ENCODE measurements at places on chromosomes 13 and 19.

- no peak for DNase-seq
These were observed 30.7 kb upstream of the ZFP82 start for GRCh38 chr19:36449059-36449670.

GRCh38 chr13:102045731-102046130 is 356.1 kb downstream of the FGF14 start:
- no peak for DNase-seq

DNA sequence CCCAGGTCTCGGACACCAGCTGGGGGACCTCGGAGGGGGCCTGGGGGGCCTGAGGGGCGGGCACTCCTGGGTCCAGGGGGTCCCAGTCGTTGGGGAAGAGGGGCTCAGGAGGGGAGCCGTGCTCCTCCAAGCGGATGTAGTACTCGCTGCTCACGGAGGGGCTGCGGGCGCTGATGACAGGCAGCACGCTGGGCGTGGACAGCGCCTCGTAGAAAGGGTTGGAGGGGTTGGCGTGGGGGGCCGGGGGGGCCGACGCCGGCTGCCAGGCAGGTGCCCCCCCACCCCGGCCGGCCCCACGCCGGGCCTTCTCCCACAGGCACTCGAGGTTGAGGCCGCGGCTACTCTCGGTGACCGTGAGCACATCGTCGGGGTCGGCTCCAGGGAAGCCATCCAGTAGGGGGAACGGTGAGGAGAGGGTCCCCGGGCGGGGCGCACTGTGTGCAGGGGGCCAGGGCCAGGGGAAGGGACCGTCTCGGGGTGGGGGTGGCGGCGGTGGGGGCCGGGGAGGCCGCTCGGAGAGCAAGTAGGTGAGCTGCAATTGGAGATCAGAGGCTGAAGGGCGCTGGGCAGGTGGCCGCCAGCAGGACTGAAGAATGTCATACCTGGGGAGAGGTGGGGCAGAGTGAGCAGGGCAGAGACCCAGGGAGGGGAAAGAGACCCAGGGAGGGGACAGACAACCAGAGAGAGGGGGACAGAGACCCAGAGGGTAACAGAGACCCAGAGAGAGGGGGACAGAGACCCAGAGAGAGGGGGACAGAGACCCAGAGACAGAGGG is 12.1 kb downstream of the LMTK3 start:
- DNase-seq = no peak

- DNase-seq = no peak
These were observed 275.6 kb downstream of the DCLK1 start for GRCh38 chr13:35855531-35856019.

DNA sequence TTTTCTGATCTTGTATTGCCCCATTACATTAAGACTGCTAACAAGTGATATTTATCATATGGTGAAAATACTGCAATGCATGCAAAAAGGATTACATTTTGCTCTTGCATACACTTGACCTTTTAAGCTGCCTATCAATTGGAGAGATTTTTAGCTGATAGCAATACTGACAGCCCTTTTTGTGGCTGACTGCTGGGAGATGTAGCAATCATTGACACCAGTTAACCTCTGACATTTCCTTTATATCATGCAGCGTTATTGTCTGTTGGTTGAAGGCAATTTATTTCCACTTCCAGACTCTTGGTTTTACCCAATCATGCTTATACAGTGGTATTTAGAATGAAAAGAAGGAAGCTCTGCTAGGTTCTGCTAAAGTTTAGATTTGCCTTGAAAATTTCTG is 364.0 kb downstream of the LMO7 start:
- DNase-seq = no peak

DNA sequence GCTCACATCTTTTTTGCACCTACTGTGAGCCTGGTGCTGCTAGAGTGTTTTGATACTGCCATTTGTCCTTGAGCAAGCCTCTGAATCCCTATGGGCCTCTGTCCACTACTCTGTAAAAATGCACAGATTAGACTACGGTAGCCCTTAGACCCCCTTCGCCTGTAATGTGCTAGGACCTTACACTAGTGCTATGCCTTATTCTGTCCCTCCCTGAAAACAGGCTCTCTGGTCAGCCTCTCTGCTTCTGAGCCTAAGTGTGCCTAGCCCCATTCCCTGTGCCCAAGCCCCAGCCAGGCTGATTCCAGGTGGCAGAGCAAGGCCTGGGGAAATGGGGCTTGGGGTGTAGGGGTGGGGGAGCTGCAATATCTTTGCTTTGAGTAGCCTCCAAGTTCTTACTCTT is 10.7 kb downstream of the HMGB1 start:
- no peak for DNase-seq

DNA sequence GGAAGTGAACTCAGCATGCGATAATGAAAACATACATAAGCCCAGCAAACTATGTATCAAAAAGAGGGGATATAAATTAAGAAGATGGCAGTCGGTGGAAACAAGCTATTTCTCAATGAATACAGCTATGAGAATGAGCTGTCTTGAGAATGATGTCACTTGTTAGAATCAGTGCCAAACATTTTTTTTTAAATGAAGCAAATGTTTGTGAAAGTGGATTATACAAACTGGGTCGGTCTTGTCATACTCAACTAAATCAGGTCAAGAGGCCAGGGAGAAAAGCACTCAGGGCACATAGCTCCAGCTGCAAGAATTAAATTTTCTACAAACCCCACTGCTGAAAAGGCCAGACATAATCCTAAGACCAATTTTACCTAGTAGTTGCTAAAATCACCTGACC is 1048.4 kb downstream of the SLITRK1 start:
- no peak for DNase-seq

GRCh38 chr19:16197188-16197621 is 506 bp upstream of the AP1M1 start:
- DNase-seq = no peak

- DNase-seq = no peak
These were observed 62.2 kb downstream of the CCNE1 start for GRCh38 chr19:29873801-29874575.

GRCh38 chr13:76385586-76385985 is 500.6 kb downstream of the KCTD12 start:
- DNase-seq = no peak

DNA sequence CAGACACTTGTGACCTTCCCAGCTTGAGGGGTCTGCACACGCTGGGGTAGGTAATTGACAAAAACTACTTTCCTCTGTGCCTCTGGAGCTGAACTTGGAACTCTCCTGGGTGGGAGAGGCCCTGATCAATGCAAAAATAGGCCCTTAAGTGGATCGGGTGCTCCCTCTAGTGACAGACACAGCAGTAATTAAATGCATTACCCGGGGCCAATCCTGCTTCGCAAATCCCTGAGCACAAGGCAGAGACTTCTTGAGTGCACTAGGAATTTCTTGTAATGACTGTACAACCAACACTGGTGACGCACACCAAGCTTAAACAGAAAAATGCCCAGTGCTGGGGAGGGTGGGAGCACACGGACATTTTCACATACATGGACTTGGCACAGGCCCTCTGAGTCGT is 10.6 kb upstream of the UBE2S start:
- peak; percentile 48 for DNase-seq

DNA sequence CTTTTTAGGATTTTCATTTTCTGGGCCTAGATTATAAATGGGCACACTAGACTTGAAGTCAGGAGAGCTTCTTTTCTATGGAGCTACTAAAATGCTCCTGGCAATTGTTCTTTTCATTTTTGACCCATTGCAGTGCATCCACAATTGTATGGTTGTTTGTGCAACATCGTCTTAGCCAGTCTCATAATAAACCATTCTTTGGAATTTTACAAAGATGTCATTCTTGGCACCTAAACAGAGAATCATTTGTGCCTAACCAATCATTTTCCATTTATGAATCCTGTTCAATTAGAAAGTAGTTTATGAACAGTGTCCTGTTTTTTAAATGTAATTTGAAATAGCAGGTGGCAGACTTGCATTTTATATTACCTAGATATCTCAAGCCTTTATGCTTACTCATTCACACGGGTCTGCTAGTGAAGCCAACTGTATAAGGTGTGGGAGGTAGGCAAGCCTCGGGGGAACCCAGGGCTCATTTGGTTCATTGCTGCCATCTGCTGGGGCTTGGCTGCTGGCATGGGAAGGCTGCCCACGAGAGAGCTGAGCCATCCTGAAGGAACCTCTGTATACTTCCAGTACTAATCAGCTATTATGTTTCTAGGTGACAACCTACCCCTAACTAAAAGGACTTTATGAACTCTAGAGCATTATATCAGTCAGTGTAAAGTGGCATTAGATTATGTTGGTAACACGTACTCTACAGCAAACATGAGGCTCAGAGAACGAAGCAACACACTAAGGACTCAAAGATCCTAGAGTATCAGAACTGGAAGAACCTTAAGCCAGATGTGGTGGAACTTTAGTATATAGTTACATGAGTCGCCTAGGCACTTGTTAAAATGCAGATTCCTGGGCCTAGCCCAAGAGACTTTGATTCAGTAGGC is 60.0 kb downstream of the TPT1 start:
- DNase-seq = peak; percentile 34

DNA sequence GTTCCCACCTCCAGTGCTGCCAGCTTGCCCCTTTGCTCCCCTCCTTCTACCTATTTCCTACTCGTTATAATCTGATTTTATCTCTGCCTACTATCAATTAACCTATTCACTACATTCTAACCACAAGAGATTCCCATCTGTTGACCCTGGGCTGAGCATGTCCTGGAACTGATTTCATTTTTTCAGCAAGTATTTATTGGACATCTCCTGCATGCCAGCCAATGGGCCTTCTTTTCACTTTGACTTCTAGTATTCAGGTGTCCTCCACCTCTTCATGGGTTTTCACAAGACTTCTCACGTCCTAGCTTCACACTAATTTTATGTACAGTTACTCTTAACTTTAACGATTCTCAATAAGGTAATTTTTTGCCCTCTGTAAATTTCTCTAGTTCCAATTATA is 282.7 kb upstream of the KLHL1 start:
- DNase-seq = no peak

GRCh38 chr13:79062291-79062690 is 343.8 kb downstream of the RBM26 start:
- no peak for DNase-seq

GRCh38 chr13:99299920-99300341 is 7.3 kb downstream of the GPR183 start:
- no peak for DNase-seq

- no peak for DNase-seq
These were observed 47.6 kb upstream of the GPI start for GRCh38 chr19:34317311-34317927.

DNA sequence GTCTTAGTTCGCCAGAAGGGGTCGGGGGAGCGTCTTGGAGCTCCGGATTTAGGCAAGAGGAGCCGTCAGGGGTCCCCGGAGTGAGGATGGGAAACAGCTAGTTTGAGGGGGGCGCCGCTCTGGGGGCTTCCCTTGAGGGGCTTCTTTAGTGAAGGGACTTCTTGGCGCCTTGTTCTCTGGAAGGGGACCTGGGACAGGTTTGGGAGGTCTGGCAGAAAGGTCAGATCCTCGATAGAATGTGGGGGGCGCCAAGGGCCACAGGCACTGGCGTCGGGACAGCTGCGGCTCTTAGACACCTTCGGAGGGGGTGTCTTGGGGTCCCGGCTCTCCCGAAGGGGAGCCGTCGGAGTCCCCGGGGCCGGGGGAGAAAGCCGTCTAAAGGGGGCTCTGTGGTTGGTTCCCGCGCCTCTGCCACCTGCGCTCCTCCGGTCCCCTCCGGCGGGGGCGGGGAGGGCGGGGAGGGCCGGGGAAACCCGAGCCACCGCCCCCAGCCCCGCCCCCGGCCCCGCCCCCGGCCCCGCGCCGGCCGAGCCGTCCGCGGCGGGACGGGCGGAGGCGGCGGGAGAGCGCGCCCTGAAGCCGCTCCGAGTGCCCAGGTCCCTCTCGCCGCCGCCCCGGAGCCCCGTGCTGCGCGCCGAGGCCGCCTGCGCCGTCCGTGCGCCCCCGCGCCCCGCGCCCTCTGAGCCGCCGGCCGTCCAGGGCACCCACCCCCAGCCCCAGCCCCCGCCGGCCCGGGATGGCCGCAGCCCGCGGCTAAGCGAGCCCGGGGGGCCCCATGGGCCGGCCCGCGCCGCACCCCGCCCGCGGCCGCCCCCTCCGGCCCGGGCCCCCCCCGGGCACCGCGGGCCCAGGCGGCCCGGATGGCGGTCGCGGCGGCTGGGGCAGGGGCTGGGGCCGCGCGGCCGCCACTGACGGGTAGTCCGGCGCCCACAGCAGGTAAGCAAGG is at the start of gene NRTN:
NRTN (plus strand) TSS at position 552 of the 946 bp plus-strand sequence. CDS start 19,099 bp downstream, outside the sequence.
- DNase-seq = peak; percentile 44

DNA sequence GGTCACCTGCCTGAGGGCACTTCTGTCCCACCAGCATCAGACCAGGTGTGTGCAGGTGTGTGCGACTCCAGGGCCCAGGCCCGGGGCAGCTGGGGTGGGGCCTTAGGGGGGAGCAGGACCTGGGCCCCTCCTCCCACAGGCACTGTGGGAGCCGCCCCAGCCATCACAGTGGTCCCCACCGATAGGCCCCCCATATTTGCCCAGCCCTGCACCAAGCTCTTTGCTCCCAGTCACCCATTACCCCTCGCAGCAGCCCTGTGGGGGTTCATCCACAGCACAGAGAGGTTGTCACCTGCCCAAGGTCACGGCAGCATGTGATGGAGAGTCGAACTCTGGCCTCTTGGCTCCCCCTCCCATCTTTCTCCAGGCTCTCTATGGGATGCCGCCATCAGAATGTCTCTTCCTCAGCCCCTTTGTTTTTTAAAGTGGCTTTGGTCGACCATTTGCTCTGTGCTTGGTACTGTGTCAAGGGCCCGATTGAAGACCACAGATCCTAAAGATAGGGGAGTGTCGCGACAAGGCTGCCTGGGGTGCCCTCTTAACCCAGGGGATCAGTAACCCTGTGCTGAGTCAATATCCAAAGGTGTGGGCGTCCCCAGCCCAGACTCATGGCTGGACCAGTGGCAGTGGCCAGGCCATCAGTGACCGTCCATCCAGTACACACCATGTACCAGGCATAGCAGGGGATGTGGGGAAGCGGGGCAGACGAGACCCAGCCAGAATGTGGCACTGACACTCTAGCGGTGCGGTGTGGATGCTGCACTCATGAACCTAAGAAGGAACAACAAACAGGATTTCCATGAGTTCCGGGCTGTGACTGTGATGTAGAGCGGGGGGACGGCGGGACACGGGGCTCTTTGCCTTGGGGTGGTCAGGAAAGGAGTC is 28.3 kb upstream of the NCCRP1 start:
- DNase-seq = no peak

DNA sequence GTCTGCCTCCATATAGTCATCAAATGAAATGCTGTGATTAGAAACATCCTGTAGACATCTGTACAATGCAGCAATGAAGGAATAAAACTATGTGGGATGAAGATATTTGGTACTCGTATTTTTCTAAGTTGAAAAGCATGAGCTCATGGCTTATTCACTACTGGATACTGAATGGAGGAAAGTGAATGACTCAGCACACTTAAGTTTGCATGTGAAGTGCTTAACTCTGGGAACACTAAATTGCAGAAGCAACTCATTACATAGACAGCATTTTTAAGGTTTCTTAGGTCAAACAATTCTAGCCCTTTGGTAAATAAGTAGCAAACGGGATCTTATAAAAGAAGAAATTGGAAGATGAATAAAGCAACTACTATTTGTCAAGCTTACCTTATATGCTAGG is 429.0 kb upstream of the MIR17HG start:
- no peak for DNase-seq

- no peak for DNase-seq
These were observed at the start of gene MYH14 for GRCh38 chr19:50203281-50204080. Gene MYH14 (plus strand): TSS chr19:50203622. CDS start chr19:50210366, 6,744 bp downstream.

- no peak for DNase-seq
These were observed 244.5 kb downstream of the EFNB2 start for GRCh38 chr13:106291006-106291405.
